ENCODE measurements at places on chromosomes 7 and 10.

- no peak for DNase-seq
Measured at GRCh38 chr10:119817991-119818888, 54.4 kb downstream of the MCMBP start.

GRCh38 chr7:79930604-79931003 lies 204.0 kb upstream of the GNAI1 start:
- no peak for DNase-seq

DNA sequence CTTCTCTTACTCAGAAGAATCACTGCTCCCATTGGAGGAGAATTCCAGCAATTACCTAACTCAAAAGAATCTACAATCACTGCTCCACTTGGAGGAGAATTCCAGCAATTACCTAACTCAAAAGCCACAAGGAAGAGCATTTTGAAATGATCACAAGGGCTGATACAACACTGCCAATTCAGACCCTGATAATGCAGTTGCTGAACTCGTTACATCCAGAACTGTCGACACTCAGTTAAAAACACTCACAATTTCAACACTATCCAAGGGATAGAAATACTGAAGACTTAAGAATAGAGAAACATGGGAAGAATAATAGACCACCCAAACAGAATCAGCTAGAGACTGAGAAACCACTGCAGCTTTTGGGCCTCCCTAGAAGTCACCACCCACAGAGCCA lies 27.8 kb downstream of the AFAP1L2 start:
- DNase-seq = no peak

DNA sequence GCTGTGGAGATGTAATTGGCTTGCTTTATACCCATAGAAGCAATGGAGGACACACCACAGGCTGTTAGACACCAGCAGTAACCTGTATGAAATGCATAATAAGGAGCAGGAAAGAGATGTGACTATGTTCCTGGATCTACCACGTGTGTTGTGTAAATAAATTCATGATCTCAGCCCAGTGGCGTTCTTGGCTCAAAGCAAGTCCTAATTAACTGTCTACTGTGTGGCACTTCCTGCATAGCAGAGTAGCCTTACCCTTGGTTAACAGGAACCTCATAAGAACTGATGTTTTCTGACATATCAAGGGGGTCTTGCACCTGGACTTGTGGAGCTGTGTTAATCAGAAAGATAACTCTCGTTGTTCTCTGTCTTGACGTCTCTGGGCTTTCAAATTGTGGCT lies 25.7 kb upstream of the FAM180A start:
- no peak for DNase-seq

- DNase-seq = no peak
Measured at GRCh38 chr7:21256310-21256877, 171.5 kb upstream of the SP4 start.

DNA sequence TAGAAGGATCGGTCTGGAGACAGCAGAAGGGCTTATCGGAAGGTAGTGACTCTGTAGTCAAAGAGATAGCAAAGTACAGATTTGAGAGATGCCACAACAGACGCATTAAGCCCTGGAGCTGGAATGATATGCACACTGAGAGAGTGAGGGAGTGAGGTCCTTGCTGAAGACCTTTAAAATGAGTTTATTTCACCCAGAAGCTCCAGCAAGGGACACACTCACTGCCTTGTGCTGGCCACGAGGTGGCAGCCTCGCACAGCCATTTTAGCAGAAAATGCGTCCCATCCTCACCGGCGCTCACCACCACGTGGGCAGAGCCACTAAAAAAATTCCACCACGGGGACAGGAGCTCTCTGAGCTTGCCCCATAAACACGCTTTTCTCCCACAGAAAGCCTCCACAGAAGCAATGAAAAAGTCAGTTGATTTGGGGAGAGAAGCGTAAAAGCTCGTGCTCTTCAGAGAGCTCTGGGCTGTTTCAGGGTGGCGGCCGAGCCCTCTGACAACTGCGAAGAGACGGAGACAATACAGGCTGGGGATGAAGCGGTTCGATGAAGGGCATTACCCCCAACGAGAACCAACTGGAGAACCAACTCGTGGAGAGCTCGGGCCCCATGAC lies 163.0 kb upstream of the KLF14 start:
- peak; percentile 88 for DNase-seq

- DNase-seq = no peak
Measured at GRCh38 chr10:122639801-122640200, 59.8 kb downstream of the C10orf120 start.

GRCh38 chr7:77904252-77904651 lies 105.7 kb downstream of the PHTF2 start:
- DNase-seq = no peak

DNA sequence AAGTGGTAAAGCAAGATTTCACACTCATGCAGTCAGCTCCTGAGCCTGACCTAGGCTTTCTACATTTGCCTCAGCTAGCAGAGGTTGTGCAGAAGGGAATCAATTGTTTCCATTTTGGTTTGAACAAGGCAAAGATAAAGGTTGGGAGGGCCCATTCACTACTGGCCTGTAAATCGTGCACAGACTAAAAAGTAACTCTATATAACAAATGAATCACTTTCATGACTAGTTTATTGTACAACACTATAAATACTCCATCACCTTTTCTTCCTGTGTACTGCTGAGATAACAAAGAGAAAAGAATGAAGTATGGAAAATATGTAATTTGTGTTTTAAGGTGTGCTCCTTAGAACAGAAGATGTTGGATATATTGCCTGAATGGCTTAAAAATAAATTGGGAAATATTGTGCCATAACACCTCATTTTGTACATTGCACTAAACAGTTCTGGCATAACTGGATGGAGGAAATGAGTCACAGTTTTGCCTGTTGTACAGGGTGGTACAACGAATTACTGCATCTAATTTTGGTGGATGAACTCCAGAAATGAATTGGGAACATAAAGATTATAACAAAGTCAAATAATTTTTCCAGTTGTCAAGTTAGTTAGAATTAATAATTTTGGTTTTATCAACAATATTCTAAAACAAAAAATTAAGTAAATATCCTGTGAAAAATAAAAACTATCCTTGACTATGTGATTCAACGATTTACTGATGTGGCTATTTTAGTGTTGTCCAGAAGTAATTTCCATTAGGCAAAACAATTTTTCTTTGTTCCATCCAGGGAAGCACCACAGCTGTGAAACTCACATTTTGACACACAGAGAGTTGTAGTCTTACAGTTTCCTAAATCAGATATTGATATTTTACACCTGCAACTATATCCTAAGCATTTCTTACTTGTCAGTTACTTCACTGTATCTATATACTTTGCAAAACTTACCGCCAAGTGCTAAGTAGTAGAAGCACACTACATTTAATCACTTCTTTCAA lies 18.0 kb downstream of the SEMA3C start:
- DNase-seq = no peak

DNA sequence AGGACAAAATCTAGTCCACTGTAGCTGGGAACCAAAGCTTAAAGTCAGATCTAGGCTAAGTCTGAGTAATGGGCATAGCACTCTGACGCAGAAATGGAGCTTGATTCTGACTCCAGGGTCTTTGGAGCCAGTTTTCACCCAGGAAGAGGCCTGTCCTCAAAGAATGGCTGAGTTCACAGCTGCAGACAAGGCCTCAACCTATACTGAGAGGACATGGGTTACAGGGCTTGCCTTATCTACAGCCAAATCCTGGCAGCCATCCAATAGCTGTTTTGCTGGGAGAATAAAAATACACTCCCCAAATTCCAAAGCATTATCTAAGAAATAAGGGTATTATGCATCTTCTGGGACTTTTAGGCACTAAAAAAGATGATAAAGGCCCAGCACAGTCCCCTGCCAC lies 154.8 kb downstream of the RAPGEF5 start:
- DNase-seq = peak; percentile 43

DNA sequence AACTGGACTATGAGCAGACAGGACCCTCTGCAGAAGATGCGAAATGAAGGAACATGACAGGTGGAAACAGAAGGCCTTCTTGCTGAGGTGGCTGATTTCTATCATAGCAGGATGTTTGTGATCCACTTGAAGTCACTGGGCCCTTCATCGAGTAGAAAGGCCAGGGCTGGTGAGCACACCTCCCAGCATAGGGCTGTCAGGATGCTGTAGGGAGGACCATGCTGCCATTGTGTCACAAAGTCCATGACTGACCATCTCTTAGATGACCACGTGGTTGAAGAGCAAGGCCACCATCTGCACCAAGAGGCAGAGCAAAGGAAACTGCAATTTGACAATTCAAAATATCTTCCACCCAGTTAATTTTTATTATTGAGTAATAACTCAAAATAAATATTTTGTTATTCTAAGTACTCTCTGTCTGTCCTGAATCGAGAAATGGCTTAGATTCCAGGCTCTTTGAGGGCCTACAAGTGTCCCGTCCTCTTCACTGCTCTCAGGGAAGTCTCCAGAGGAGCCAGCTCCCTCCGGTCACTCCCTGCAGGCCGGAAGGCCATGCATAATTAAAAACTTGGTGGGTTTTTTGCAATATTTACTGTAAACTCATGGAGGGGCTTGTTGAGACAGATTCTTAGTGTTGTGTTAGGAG lies 249.3 kb upstream of the ZMIZ1 start:
- no peak for DNase-seq

GRCh38 chr7:102407910-102408309 lies 11.7 kb downstream of the PRKRIP1 start:
- DNase-seq = no peak

GRCh38 chr10:72335394-72336258 lies 19.1 kb downstream of the DNAJB12 start:
- DNase-seq = no peak

GRCh38 chr7:94123136-94123535 lies 119.0 kb upstream of the BET1 start:
- no peak for DNase-seq

GRCh38 chr10:85608706-85609105 lies 757.9 kb downstream of the GRID1 start:
- no peak for DNase-seq

- DNase-seq = no peak
Measured at GRCh38 chr7:151987748-151988529, 31.7 kb downstream of the GALNTL5 start.

GRCh38 chr7:138975343-138976104 lies 5.7 kb downstream of the KIAA1549 start:
- DNase-seq = no peak

DNA sequence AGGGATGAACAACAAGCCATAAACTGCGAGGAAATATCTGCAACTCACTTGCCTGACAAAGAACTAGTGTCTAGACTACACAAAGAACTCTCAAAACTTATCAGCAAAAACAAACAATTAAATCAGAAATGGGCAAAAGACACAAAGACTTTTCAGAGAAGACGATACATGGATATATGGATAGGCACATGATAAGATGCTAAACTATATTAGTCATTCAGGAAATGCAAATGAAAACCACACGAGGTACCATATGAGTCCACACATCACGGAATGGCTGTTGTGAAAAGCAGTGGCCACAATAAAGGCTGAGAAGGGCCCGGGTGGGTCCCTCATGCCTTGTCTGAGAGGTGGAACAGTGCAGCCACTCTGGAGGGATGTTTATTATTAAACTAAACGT lies 267.8 kb downstream of the WDR37 start:
- DNase-seq = no peak

DNA sequence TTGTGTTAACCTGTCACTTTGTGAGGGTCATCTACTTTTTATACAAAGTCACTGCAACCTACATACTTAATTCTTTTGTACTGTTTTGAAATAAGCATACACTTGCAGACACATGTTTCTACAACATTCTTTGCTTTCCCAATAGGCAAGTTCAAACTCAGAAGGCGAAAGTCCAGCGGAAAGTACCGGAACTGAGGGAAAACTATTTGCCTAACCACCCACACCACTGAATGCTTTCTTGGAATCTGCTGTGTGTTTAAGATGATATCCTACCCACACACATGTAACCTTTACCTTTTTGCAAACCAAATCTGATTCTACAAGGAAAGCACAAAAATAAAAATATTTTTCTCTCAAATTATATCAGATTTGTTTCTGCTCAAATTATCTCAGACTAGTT lies 139.4 kb upstream of the AGR3 start:
- DNase-seq = no peak

- DNase-seq = no peak
Measured at GRCh38 chr10:127585519-127586023, 36.5 kb downstream of the NPS start.

DNA sequence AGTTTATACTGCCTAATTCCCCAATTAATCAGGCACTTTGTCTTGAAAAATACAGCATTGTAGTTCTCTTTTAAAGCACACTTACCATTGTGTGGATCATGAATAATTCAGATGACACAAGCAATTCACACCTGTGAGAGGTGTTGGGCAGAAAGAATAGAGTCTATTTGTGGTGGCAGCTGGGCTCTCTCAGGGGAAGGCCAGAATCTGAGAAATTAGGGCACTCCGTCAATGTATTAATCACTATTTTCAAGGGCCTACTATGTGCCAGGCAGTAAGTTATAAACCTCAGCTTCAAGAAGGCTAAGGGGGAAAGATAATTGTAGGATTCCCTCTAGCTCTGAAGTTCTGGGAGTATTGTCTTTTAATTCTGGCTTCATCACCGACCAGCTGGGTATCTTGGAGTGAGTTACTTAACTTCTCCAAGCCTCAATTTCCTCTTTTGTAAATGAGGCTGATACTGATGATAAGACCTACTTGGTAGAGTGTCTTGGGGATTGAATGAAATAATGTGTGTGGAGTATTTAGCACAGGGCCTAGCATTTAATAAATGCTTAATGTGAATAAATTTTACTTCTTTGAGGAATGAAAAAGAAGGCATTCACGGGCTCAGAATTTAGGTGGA lies 2.5 kb downstream of the CHN2 start:
- no peak for DNase-seq

- DNase-seq = peak; percentile 4
Measured at GRCh38 chr10:106609470-106610266, 554.8 kb downstream of the SORCS1 start.

DNA sequence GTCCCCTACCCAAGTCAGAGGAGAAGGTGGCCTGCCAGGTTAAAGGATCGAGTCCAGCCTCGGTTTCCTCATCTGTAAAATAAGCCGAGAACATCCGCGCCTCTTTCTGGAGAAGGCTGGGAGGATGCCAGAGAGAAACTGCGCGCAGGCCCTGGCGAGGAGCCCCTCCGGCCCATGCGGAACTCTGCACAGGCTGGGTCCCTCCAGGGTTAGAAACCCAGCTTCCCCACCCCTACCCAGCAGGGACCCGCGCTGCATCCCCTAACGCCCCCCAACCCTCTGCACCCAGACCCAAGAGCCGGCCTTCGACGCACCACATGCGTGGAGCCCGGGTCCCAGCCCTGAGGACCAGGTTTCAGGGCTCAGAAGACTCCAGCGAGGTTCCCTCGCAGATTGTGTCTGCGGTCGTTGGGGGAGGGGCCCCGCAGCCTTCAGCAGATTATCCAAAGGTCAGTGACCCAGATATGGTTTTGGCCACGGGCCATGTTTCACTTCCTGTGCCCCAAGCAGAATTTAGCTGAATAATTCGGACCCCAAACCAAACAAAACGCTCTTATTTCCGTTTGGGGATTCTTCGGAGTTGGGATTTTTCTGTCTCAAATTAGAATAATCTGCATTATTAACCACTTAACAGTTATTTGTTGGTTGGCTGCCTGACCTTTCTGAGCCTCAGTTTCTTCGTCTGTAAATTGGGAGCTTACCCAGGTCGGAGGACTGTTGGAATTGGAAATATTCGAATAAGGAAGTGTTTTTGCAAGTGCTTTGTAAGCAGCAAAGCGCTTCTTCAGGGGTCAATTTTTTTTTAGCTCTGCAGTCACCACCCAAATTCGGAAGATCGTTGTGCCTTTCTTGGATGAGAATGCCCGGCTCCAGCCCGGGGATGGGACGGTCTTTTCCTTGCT lies 167.7 kb downstream of the UBE2H start:
- DNase-seq = peak; percentile 63

- no peak for DNase-seq
Measured at GRCh38 chr10:28215930-28216329, 86.9 kb downstream of the MPP7 start.

- DNase-seq = peak; percentile 80
Measured at GRCh38 chr10:74081192-74081803, 69.3 kb downstream of the AP3M1 start.
